ENCODE measurements at places on chromosomes 13 and 19.

DNA sequence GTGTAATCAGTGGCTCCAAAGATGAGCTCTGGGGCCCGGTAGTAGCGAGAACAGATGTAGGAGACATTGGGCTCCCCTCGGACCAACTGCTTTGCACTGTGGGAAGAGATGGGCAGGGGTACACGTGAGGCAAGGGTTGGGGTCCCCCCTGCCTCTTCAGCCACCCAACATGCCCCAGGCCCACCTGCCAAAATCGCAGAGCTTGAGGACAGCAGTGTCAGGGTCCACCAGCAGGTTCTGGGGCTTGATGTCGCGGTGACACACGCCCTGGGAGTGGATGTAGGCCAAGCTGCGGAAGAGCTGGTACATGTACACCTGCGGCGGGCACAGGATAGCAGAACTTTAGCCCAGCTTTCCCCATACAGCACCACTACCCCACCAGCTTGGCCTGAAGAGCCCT, 8.0 kb downstream of the GSK3A start:
- DNase-seq: no peak

GRCh38 chr13:76223999-76224398, 587.9 kb downstream of the LMO7 start:
- no peak for DNase-seq

- DNase-seq: no peak
Measured at GRCh38 chr13:32039056-32039455, 7.5 kb downstream of the FRY start.

DNA sequence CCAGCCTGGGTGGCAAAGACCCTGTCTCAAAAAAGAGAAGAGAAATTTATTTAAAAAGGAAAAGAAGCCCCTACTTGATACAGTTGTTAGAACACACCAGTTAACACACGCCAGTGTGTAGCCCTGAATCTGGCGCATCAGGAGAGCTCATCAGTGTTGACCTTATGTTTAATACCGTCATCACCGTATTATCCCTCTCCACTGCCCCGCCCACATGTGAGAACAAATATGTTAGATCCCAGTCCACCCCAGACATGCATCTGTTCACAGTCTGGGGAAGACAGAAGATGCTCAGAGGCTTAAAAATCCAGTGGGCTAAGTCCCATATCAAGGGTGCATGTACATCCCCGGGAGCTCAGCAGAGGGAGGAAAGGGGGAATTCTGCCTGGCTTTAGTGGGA, 155.2 kb downstream of the DPF1 start:
- no peak for DNase-seq
